ENCODE measurements at places on chromosomes 2 and 18.

GRCh38 chr2:111035830-111036441 lies 84.8 kb upstream of the BCL2L11 start:
- no peak for DNase-seq

DNA sequence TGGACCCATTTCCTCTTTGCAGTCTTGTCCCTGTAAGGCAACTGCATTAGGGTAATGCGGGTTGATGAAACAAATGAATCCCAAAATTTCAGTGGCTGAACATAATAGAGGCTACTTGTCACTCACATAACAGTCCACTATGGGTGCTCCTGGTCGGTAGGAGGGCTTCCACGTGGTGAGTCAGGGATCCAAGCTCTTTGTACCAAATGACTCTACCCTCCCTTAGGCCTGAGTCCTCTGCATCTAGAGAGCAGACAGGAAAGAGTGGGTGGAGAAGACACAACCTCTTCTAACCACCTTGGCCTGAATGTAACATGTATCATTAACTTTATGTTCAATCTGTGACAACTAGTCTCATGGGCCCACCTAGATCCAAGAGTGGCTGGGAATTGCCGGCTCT lies 86.2 kb upstream of the HAAO start:
- DNase-seq: no peak

GRCh38 chr2:207812726-207813080 lies 43.0 kb upstream of the FZD5 start:
- DNase-seq: no peak

GRCh38 chr2:230930928-230931555 lies 6.0 kb upstream of the GPR55 start:
- no peak for DNase-seq

Measured in hepatic stellate cell (primary cell).